ENCODE measurements at places on chromosomes 16 and 17. TPM values are rescaled to one million over a fixed set of nuclear protein-coding genes. Genes with fewer than 3 reads are reported as not detected.
A peak's percentile ranks its signal among the peaks of the same experiment; 100 is the strongest.

NPIPA2 gene
- not detected for total RNA-seq

ZNF629 gene
- 12.2 TPM for total RNA-seq

BOLA2B gene
- 237 TPM for total RNA-seq

SCN4A gene
- total RNA-seq = under 0.01 TPM

EME2 gene
- 17.7 TPM for total RNA-seq

ZNF778 gene
- 2.9 TPM for total RNA-seq

EVPL gene
- total RNA-seq = 2.7 TPM

DNA sequence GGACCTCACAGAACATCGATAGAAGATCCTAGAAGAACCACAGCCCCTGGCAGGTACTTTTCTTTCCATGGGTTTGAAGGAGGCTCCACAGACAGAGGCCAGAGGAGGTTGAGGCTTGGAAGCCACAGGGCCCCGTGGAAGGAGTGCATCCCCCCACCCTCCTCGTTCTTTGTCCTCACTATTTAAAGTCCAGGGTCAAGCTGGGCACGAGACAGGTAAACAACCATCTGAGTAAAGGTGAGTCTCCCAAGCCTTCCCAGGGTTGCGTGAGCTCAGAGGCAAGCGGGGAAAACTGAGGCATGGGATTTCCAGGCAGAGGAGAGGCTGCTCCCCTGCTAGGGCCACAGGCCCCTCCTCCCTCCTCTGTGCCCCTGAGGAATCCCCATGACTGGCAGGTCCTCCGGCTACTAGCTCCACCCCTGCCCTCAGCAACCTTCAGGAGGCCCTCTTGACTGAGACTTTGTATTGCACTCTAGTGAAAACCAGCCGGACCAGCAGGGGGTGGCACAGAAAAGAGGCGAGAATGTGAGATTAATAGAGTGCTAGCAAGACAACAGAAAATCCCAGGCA is 927 bp upstream of the SULT1A2 start:
- H3K4me3 ChIP-seq = no peak overlapping the region
- H3K27ac ChIP-seq = peak overlapping the region; percentile 57
- H3K4me1 ChIP-seq = peaks cover 11% of the 10 kb centered on the region
- H3K27me3 ChIP-seq = no peaks in the 10 kb centered on the region

- H3K4me1 ChIP-seq = peaks cover 34% of the 10 kb centered on the region
- DNase-seq = no peak
- no peak overlapping the region for H3K27ac ChIP-seq
- H3K4me3 ChIP-seq = no peak overlapping the region
Observed at GRCh38 chr17:80026359-80027042, 9.2 kb downstream of the TBC1D16 start.

- peaks cover 12% of the 10 kb centered on the region for H3K4me1 ChIP-seq
- H3K27me3 ChIP-seq = no peaks in the 10 kb centered on the region
- no peak overlapping the region for H3K4me3 ChIP-seq
- DNase-seq = peak; percentile 45
- no peaks in the 10 kb centered on the region for H3K36me3 ChIP-seq
Observed at GRCh38 chr17:1347589-1348323, 52.3 kb downstream of the YWHAE start.

- H3K27ac ChIP-seq = no peak overlapping the region
- no peaks in the 10 kb centered on the region for H3K4me1 ChIP-seq
- no peaks in the 10 kb centered on the region for H3K27me3 ChIP-seq
- DNase-seq = no peak
Observed at GRCh38 chr17:59815965-59816364, 76.8 kb downstream of the TUBD1 start.
